Upper lobe of left lung (tissue), 6 donors: ENCODE measurements at places on chromosomes 4 and X. TPM values are rescaled to one million over a fixed set of nuclear protein-coding genes. Genes with fewer than 3 reads are reported as not detected.
A peak's percentile ranks its signal among the peaks of the same experiment; 100 is the strongest.

DNA sequence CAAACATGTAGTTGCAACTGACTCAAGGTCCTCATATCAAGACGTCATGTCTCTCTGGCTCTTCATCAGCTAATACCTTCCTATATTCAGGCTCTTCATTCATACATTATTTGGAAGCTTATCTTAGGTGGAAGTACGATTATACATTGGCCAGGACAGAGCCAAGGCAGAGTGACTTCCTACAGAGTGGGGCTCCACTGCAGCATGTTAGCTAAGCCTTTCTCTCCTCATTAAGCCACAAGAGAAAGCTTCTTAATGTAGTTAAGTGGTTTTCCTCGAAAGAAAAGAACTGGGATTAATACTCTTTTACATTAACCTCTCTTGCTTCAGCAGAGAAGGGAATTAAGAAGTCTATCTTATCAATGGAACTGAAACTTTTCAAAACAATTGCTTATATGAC lies 15.0 kb downstream of the C4orf33 start:
- no peak for DNase-seq

DNA sequence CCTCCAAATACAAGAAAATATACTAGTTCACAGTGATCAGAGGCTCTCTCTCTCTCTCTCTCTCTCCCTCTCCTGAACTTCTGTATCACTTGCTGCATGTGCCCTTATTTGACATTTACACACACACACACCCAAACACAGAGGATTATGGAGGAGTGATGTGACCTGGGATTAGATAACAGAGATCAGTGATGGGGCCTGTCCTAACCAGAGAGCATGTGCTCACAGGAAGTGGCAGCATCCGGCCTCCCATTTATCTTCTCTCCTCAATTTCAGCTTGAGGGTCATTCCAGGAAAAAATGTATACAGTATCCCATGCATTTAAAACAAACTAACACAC lies 143.0 kb downstream of the TSPAN5 start:
- DNase-seq, result no peak

The SLITRK2 gene
- 0.10 TPM for total RNA-seq

DNA sequence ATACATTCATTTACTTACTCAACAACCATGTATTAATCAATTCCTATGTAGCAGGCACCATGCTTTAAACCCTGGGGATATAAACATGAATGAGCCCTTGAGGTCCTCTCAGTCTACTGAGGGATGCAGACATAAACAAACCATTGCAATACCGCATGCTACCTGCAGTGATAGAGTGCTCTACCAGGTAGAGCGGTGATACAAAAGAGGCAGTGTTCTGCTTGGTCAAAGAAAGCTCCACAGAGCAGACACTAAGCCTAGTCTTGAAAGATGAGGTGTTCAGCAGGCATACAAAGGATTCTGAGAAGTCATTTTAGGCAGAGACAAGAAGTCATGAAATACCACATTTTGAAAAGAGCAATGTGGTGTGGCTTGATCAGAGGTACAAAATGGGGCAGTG lies 26.9 kb upstream of the AMOT start:
- no peak for DNase-seq

The SHROOM4 gene
- total RNA-seq, result 27.4 TPM

- no peak for DNase-seq
Observed at GRCh38 chrX:95040104-95040503, 1366.1 kb downstream of the FAM133A start.

DNA sequence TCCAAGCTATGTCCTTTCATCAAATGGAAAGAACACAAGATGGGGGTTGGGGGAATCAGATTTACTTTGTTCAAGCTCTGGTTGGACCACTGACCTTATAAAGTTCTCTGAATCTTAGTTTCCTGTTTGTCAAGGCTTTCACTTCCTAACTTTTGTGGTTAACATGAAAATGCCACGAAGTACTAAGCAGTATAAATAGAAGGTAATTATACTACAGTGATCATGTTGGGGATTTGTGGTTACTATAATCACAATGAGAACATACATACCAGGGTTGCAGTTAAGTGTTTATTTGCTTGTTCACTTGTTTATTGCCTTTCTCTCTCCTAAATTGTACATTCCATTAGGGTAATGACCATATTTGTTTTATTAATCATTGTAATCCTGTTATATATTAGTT lies 53.2 kb downstream of the SPRY1 start:
- DNase-seq, result no peak

DNA sequence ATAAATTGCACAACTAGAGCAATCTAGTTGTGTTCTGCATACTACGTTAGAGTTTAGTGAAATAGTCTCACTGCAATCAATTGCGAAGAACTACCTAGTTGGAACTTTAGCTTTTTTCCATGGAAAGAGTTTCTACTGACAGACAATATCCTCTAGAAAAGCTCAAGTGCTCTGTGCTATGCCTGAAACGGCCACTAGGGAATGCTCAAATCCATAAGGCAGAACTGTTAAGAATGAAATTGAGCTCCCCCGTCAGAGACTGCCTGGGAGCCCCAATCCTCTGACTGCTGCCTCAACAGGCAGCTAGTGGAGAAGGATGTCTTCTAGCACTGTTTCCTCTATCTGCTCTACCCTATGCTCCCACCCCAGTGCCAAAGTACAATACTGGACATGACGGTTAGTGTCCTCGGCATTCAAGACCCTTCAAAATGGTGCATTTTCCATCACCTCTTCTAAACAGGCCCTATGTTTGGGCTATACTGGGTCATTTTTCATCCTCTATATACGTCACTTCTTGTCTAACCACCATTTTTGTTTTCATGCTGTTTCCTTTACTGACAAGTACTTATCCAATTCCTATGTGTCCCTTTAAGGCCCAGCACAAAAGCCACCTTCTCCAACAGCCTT lies 35.3 kb downstream of the FRMD7 start:
- DNase-seq, result peak; percentile 40

DNA sequence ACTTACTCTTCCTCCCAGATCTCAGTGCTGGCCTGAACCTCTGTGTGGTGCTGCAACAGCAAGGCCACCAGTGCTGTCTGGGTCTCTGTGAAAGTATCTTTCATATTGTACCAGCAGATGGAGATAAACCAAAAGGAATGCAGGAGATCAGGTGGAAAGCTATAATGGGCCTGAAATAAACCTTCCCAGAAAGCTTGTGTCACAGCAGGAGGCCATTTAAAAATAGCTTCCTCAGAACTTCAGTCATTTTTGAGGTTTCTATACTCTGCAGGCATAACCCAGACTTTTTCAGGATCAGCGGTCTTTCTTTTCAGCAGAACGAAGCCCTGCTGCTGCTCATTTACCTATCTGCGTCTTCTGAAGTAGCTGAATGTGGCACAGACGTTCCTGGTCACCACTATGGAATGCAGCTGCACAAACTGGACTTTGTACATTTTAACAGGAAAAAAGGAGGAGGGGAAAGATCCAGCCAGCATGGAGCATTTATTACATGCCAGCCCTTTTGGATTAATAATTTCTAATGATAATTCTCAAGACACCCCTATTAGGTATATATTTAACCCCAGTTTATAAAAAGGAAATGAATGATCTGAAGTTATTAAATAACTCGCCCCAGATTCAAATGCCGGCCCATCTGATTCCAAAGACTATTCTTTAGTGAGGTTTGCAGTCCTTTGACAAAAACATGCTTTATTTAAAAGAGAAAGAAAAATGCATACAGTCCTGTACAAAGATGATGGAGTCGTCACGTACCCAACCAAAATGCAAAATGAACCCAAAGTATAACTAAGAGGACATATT lies 119.7 kb downstream of the NFKB1 start:
- DNase-seq, result no peak

DNA sequence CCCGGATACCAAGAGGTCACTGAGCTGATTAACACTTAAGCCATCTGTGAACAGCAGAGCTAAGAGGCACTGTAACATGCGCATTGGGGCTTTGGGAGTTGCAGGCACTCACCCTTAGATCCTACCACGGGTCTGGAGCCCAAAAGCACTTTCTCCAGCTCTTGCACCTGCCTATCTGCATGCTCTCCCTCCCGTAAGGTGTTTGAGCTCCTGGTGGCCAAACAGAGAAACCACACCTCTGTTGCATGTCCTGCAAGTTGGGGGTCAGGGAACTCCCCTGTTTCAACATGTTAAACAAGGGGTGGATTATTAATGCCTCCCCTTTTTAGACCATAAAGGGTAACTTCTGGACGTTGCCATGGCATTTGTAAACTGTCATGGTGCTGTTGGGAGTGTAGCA lies 49.8 kb downstream of the GYPA start:
- DNase-seq, result no peak

DNA sequence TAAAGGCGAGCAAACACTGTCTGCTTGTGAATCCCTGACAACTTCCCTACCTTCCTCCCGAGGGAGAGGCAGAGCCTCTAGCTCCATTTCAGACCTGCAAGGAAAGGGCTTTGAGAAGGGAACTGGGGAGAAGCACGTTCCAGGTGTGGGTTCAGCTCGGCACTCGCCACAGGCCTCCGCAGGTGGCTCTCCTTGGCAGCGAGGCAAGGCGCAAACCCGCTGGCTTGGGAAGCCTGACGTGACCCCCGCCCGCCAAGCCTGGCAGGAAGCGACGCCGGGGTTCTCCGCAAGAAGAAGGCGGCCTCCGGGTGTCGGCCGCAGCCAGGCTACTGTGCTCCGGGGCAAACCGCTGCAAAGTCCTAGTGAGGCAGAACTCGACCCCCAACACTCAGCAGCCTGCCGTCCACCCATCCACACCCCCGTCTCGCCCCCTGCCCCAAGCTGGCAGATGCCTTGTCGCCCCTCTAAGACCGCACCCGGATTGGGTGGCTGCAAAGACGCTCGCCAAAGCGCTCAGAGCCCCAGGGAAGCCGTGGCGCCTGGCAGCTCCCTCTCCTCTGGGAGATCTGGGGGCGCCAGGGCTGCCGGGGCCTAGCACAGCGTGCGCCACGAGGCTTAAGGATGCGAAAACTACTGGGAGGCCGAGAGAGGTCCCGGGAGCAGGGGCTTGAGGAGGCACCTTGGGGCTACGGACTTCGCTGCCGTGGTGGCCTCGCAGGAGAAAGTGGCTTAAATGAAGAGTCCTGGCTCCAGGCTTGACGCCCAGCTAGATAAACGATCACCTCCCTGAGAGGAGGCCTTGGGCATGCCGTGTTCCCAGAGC lies 21.8 kb downstream of the NKX3-2 start:
- no peak for DNase-seq

GRCh38 chrX:13487731-13488505 lies 81.5 kb upstream of the EGFL6 start:
- no peak for DNase-seq

DNA sequence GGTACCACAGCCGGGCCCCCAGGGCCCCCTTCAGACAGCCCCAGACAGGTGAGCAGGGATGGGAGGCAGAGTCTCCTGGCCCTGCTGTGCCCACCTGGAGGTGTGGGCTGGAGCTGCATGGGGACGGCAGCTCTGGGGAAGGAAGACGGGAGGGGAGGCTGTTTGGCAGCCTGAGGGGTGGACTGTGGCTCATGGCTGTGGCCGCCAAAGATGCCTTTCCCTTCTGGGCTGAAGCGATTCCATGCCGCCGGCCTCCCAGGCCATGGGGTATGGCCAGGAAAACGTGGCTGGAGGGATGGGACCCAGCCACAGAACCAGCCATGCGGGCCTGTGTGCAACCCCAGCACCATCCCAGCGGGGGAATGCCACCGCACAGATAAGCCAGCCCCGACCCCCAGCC lies 65.7 kb downstream of the FAM53A start:
- no peak for DNase-seq

DNA sequence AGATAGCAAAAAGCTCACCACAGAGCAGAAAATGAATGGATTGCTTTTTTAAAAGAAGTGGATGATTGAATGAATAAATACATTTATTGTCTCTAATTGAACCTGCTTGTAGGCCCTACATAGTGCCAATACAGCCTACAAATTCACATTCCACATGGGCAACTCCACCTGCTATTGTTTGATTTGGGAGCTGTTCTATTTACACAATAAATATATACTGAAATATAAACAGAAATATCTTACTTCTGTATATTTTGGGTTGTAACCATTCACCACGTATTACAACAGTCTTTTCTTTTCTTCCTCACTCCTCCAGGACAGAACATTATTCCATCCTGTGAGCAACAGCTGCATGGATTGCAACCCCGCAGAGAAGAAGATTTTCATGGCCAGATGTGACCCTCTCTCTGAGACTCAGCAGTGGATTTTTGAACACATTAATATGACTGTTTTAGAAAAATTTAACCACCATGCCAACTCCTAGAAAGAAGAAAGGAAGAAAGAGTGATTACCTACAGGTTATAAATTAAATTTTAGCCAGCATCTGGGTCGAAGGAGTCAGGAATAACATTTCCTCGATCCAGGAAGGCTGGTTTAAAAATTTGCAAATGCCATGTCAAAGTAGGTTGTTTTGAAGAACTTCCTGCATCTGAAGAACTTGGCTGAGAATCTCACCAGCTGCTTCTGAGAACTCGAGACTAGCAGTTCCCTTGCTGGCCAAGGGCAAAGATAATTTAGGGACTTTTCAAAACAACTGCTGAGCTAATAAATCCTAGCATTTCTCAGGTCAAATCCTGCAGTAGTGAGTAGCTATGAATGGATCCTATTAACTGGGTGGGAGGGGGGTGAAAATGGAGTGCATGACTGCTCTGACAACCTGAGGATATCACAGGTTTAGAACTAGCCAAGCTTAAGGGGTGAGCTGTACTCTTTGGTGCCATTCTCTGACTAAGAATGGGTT lies 128.7 kb upstream of the GALNT7 start:
- no peak for DNase-seq

The MAOA gene
- total RNA-seq, result 261 TPM

The PPARGC1A gene
- total RNA-seq, result 6.8 TPM

The GPR143 gene
- total RNA-seq, result 0.84 TPM

DNA sequence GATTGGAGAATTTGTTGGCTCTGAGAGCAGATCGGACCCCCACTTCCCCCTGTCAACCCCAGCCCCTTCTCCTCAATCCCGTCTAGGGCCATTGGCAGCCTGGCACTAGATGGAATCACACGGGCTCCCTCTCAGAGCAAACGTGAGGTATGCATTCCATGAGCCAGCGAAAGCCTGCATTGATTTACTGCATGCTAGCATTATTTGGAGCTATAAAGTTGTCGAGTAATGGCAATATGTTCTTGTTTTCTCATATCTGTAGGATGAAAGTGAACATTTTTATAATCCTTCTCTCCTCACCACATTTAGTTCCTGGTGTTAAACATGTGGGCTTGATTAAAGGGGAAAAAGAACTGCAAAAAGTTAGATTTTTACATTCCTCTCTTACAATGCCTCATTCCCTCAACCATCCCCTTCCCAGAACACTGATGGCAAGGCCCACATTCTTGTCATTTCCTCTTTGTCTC lies 159.2 kb downstream of the SPRY1 start:
- no peak for DNase-seq

DNA sequence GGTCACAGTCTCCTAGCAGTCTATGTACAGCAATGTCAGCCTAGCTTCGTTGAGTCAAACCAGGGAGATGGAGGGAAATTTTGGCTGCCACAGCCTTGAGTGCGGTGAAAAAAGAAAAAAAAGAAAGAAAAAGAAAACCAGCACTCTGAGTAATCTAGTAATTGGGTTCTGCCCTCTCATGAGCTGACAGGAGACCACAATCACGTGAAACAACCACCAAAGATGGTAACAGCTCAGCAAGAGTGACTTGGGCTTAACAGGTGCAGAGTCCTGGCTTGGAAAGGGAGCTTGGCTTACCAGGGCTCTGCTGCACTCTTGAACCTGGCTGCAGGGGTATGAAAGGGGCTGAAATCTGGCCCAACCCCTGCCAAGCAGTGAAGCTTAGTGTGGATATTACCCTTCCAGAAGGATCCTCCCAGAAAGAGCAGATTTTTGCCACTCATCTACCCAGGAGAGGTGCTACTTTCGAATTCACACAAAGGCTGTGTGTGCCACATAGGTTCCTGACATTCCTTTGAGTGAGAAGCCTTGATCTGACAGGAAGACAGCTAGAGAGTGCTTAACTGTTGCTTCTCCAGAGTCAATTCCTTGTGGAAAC lies 350.3 kb downstream of the PTTG2 start:
- no peak for DNase-seq

The MAGEC3 gene
- not detected for total RNA-seq

GRCh38 chr4:25171201-25171865 lies 11.1 kb upstream of the SEPSECS start:
- no peak for DNase-seq
